T-helper 2 cell treated with Interferon-gamma antibody and Interleukin-4, amounts not matched to agents 5 μg/mL and 100 μg/mL, for 36 hours (primary cell): ENCODE measurements at places on chromosomes 3 and 15.

GRCh38 chr15:68784206-68784605, 36.5 kb downstream of the ANP32A start:
- DNase-seq, result no peak

- DNase-seq, result no peak
These were observed 33.6 kb downstream of the SQOR start for GRCh38 chr15:45668386-45668785.

DNA sequence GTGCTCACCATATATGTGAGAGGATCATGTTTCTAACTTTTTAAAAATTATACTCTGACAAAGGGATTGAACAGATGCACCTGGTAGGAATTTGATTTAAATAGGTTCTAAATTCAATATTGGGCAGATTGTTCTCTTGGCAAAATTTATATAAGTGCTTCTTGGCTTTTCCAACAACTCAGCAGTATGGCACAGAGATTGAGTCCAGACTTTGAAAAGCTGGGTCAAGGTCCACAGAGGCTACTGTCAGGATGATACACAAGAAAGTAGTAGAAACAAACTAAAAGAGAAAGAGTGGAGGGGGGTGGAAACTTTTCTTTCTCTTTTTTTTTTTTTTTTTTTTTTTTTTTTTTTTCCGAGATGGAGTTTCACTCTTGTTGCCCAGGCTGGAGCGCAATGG, 203.2 kb upstream of the ADAMTS9 start:
- no peak for DNase-seq

DNA sequence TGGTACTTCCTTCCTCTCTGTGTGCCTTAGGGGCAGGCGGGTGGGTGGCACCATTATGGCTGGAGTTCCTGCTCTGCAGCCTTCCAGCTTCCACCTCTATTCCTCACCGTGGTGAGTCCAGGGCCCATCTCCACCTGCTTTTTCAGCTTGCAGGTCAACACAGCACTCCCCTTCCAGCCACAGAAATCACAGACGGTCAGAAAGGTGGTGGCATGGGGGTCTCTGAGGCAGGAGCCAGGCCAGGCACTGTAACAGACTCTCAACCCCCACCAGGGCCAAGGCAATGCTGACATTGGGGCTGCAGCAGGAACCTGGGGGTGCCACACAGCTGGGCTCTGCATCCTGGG, 16.6 kb downstream of the KLF15 start:
- DNase-seq, result no peak

DNA sequence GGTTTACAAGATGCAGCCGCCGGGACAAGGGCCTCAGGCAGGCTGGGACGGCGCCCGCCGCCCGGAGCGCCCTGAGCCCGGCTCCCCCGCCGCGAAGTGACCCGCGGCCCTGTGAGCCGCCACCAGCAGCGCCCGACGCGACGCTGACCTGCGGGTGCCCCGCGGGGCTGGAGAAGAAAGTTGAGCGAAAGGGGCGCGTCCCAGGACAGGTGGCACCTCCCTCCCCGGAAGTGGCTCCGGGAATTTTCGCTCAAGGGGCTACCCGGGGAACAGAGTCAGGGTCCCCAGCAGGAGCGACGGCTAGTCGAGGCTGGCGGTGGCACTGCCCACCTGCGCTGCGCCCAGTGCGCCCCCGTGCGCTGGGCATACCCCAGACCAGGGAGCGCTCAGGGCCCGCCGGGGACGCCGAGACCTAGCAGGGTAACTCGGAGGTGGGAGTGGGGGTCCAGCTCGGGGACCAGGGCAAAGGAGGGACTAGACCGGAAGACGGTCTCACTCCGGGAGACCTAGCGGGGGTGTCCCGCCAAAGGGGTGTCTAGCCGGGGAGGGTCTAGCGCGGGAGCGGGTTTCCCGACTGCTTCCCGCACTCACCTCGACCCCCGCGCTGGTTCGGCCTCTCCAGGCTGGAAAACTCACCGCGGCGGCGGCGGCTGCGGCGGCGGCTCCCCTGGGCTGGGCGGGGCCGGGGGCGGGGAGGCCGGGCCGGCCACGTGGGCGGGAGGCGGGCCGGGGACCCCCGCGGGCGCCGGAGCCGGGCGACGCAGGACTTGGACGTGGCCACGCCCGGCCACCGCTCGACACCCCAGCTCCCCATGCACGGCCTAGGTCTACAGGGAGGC, 18.4 kb downstream of the SPATA12 start:
- no peak for DNase-seq
